ENCODE measurements at places on chromosomes 16 and 17.

DNA sequence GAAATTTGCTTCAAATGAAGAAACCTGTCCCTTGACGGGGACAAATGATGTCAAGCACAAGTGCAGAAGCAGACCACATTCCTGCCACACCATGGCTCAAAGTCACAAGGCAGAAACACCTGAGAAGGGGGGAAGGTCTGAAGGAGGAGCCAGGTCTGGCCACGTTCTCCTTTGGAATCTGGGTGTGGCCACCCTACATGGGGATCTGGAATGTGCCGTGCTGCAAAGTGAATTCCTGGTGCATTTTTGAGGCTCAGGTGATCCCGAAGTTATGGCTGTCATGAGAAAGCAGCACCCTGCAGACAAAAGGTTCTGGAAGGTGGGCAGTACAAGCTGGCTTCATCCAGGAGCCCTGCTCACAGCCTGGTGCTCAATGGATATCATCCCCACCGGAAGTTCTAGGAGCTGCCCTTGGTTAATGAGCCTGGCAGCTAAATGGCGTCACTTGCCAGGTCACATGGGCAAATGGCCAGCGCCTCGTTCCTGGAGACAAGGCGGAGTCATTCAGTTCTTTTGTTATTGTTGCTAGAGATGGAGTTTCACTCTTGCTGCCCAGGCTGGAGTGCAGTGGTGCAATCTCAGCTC, 20.1 kb upstream of the ADCY9 start:
- no peak for DNase-seq

DNA sequence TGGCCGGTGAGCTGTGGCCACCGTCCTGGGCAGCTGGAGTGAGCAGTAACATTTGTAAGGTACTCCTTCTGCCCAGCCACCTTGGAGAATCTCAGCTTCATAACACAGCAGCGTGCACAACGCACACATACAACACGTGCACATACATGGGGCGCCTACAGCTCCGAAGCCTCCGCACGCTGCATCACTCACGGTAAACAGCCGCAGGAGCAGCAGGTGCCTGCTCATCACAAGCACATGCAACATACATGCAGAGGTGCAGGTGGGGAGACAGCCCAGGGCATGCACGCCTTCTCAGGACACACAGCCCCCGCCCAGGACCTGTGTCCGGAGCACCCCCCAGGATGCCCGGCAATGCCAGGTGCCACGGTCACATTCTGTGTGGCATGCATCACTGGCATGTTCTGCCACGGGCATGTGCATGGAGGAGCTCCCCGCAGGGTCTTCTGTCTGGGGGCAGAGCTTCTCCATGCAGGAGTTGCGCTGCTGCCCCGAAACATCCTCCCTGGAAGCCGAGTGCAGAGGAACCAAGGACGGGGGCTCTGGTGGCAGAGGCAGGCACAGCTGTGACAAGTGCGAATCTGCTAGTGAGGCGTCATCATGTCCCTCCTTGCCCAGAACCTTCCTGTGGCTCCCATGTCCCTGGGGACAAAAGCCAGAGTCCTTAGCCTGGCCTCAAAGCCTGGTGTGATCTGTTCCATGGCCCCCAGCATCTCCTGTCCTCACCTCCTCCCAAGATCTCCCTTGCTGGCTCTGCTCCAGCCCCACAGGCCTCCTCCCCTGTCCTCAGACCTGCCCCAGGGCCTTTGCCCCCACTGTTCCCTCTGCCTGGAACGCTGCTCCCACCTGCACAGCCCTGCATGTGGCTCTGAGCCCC, 184.0 kb upstream of the GSE1 start:
- no peak for DNase-seq

DNA sequence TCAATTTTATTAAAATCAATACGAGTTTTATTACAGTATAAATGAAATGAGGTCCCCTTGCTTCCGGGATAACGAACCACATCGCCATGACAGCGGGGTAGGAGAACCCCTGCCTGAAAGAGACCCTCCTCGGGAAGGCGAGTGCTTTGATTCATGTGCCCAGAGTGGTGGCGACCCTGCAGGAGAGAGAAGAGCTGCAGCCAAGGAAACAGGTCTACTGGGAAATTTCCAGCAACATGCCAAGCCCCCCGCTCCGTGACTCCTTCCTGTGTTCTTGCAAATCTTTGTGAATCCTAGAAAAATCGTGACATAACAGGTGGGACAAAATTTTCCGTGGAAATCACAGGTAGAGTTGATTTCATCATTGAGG, 162.5 kb downstream of the WSCD1 start:
- no peak for DNase-seq

DNA sequence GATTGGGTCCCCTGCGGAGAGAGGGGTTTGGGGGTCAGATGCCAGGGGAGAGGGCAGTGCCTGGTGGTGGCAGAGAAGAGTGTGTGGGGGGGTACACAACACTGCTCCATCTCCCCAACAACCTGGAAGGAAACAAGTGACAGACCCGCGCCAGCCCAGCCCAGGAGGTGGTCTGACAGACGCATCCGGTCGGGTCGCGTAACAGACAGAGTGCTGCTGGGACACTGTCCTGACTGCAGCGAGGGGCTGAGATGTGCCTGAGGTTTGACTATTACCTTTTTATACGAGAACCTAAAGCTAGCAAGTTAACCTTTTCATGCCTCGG, 16.2 kb downstream of the UNC13D start:
- DNase-seq, result no peak

- no peak for DNase-seq
Measured at GRCh38 chr16:86901483-86901882, 323.1 kb downstream of the FOXL1 start.

DNA sequence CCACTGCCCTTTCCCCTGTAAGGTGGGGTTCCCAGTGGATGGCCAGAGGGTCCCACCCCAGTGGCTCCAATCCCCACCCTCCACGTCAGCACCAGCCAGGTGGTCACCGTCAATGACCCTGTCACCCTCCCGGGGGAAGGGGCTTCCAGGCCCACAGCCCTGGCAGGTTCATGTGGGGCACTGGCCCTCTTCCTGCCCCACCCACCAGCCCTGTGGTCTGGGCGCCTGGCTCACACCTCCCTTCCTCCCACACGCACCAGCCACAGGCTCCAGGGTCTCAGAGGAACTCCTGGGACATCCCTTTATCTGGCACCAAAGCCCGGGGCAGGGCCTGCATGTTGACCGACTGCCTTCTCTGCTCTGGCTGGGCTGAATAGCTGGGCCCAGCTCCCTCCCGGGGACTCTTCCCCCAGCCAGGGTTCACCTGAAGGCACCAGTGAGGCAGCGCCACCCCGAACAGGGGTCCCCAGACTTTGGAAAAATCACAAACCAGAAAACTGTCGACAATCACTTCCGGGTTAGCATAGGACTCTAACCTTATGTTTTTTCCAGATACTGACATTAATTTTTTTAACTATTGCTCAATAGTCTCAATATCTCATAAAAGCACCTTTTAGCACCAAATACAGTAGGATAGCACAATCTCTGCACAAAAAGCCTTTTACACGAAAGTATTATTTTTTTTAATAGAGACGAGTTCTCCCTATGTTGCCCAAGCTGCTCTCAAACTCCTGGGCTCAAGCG, 21.9 kb upstream of the ZC3H18 start:
- DNase-seq, result no peak

Data from activated T-helper 1 cell treated with Interleukin-2 at 50 U/mL for 16 hours (primary cell).